ENCODE measurements at places on chromosomes 12 and 14.

DNA sequence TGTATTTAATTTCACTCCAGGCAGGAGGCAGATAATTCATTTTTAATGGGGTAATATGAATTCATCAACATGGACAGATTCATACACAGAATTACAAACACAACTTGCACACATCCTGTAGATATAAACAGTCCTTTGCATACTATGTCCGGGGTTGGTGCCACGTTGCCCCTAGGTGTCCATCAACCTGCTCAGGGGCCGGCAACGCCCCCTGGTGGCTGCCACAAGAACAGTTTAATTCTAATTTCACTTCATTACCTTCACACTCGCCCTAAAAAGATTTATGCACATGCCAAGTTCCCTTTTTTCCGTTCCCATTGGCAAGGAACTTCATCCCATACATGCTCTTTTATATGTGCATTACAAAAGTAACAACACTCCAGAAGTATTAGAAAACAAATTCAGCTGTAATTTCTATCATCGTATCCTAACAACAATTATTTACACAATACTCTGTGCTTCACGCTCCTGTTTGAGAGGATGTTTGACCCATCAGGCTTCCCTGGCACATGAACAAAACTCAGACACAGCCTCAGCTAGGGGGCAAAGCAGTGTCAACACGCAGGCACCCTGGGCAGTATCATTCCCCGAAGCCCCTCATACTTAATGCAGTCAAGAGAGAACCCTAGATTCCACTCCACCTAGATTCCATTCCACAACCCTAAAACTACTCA, 15.5 kb downstream of the MANSC1 start:
- DNase-seq: no peak

DNA sequence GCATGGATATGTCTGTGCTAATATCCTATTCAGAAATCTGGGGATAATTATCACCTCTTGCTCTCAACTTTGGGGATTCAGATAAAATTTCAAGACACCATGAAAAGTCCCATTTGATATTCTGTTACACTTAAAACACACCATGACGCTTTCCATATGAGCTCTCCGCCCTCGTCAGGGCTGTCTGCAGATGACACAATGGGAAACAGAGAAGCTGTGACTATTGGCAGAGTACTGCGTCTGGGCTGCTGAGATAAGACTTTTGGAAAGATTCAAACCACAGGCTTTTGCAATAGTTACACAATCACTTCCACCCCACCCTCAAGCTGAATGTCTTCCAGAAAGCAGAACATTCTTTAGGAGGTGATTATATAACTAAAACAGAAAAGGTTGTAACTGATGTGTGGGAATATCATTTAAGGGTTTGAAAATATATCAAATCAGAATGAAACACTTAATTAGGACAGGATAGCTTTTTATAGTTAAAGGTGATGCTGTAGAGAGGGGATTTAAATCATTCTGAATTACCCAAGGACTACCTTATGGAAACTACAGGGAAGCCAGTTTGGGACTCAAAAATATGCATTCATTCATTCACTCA, 75.3 kb upstream of the TMPO start:
- DNase-seq: peak; percentile 86

- no peak for DNase-seq
Observed at GRCh38 chr12:9856894-9857293, 12.3 kb downstream of the CLEC2B start.

GRCh38 chr14:63276492-63277342, 42.0 kb downstream of the GPHB5 start:
- no peak for DNase-seq

DNA sequence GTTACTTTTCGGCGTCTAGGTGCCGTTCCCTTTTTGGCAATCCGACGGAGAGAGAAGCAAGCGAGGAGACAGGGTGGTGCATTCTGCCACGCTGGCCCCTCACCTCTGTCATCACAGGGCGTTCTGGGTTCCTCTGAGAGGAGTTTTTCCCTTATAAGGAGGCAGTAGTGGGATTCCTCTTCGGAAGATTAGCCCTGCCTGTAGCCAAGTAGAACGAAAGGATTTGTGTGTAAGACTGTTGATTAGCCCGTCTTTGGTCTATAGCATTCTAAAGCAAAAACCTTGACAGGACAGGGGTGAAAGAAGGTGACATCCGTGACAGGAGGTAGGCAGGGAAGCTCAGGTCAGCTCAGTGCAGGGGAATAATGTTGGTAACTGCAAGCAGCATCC, 9.1 kb upstream of the NEMF start:
- peak; percentile 85 for DNase-seq

DNA sequence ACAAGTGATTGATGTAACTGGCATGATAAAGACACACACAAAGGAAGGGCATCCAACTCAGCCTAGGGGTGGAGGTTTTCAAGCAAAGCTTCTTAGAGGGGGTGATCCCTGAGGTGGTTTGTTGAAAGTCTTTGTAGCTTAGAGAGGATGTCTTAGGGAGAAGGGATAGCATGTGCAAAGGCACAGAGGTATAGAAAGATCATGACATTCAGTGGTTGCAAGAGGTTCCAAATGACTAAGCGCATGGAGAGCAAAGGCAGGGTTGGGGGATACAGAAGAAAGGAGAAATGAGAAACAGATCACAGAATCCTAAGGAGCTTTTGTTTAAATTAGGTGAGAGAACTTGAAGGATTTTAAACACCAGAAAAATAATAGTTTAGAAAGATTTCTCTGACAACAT, 5.2 kb upstream of the CCT2 start:
- no peak for DNase-seq

DNA sequence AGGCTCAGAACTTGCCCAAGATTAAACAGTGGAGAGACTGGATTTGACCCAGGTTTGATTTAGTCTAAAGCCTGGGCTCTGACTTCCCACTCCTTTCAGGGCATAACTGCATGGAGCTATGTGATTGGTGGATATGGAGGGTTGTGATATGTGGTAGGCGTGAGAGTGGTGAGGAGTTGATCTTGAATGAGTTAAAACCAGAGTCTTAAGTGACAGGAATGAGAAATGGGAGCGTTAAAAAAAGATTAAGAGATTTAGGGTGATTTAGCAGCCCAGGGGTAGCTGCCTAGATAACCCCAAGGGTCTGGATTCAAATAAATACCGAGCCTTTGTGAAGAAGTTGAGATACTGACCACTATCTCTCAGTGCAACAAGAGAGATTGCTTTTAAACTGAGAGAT, 8.4 kb downstream of the SYNDIG1L start:
- DNase-seq: no peak

GRCh38 chr12:31589904-31590641, 863 bp downstream of the DENND5B start:
- DNase-seq: peak; percentile 85

All from coronary artery (tissue), 2 donors.